KBM-7 (cell line): ENCODE measurements at places on chromosomes 4 and X.

GRCh38 chrX:113741744-113742143 is 842.1 kb upstream of the HTR2C start:
- DNase-seq: peak; percentile 44

DNA sequence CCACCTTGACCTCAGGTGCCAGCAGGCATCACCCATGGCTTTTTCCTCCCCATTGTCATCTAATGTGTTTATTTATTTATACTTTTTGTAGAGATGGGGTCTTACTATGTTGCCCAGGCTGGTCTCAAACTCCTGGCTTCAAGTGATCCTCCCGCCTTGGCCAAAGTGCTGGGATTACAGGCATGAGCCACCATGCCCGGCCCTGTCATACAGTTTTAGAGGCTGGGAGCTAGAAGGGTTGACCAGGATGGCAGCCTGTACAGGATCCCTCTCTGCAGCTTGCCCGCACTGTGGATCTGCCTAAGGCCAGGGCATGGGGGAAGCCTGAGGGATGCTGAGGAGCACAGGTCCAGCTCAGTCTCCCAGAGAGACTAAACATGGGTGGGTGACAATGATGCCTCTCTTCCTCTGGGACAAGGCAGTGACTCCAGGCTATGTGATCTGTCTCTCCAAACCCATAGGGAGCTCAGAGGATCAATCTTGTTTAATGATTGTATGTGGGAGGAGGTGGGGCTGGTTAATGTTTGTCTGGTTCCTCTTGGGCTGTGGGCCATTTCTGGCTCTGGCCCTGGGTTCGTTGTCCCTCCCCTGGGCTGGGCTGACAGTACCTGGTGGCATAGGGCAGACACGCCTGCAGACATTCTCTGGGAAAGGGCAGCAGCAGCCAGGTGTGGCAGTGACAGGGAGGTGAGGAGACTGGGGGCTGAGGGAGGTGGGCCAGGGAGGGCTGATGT is 8.3 kb upstream of the GJB1 start:
- DNase-seq: no peak

GRCh38 chr4:7192252-7193029 is at the start of gene SORCS2:
SORCS2 (plus strand) TSS chr4:7192538.
- DNase-seq: peak; percentile 36

DNA sequence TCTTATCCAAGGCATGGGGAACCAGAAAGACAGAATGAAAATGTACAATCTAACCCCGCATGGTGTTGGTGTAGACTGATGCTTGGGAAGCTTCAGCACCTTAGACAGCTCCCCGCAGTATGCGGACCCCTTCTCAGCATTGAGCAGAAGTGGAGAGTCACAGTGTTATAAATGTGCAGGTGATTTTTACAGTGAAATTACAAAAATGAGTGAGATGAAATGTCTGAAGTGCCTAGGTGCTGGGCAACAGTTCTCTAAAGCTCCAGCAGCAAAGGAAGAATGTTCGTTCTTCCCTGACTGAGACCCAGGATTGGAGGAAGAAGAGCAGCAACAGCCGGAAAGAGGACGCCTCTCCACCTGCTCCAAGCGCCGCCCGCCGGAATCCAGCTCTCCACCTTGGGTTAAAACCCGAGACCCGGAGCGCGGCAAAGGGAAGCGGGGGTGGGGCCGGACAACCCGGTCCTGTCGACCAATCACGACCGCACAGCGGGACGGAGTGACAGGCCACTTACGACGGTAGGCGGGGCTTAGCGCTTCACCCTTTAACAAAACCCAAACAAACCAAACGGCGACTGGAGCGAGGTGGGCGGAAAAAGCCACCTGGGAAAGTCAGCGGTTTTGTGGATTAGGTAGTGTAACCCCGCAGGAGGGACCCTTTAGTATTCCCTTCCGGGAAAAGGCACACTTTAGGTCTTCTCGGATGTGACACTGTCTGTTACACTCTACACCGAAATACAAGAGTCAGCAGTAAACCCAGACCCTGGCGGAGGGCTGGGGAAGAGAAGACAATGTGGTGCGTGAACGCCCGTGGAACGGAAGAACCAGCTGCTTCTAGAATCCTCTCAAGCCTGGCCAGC is at the start of gene GLRA3:
GLRA3 (minus strand) TSS at position 403 of the 857 bp plus-strand sequence. CDS start 436 bp downstream, outside the sequence.
- DNase-seq: peak; percentile 30

- DNase-seq: peak; percentile 63
Observed at GRCh38 chr4:112938461-112939058, 110.9 kb upstream of the ANK2 start.

DNA sequence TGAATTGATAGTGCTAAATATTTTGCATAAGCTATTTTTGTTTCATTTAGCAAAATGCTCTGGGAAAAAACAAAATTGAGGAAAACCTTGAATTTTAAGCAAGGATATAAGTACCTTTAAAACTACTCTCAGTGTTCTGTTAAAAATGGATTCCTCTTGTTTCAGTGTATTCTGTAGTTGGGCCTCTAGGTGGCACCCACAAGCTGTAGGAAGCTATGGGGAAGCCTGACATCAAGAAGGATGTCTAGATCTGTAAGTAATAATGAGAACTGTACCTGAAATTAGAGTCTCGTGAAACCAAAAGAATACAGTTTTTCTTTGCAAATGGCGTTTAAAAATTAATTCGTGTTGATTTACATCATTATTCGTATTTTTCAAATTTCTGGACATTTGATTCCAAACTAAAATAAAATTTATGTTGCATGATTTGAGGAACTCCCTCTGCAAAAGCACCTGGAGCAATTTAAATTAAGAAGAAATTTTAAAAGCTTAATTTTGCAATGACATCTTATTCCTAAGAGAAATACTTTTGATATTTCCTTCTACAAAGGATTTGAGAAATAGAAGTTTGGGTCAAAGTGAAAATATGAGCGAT is 51.2 kb downstream of the TMPRSS11E start:
- peak; percentile 69 for DNase-seq

- DNase-seq: no peak
Observed at GRCh38 chr4:12658146-12658545, 826.0 kb downstream of the RAB28 start.

- DNase-seq: peak; percentile 32
Observed at GRCh38 chr4:40992472-40993295, 221.7 kb downstream of the APBB2 start.

DNA sequence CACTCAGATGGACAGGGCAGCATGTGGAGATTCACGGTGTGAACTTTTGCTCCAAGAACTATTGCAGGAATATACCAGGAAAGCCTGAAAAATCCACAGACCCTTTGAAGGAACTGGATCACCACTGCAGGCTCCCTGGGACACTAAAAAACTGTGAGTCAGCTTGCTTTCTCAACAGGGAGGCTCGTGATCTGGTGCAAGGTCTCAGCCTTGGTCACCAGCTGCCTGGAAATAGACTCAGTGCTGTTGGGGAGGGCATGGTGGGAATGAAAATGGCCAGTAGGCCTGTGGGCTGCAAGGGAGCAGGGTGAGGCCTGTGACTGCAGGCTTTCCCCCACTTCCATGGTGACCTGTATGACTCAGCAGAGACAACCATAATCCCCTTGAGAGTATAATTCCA is 426.4 kb upstream of the RPS6KA3 start:
- DNase-seq: no peak
